ENCODE measurements at places on chromosomes 1 and 21.

DNA sequence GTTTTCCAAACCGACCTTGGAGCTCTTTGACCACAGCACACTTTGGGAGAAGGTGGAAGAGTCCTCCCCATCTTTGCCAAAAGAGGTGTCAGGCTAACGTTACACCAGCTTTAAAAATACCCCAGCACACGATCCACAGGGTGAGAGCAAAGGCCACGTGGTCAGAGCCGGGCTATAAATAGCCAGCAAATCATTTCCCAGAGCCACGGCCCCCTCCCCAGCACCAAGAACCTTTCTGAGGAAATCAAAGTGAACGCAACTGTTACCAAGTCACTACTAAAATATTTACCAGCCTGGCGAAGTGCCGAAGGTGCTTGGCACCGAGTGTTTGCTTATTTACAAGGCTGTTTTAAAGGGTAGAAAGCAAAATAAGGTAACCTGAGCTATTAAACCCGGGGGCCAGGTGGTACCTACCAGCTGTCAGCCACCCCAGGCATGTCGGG is 72.4 kb downstream of the CASZ1 start:
- DNase-seq = no peak

DNA sequence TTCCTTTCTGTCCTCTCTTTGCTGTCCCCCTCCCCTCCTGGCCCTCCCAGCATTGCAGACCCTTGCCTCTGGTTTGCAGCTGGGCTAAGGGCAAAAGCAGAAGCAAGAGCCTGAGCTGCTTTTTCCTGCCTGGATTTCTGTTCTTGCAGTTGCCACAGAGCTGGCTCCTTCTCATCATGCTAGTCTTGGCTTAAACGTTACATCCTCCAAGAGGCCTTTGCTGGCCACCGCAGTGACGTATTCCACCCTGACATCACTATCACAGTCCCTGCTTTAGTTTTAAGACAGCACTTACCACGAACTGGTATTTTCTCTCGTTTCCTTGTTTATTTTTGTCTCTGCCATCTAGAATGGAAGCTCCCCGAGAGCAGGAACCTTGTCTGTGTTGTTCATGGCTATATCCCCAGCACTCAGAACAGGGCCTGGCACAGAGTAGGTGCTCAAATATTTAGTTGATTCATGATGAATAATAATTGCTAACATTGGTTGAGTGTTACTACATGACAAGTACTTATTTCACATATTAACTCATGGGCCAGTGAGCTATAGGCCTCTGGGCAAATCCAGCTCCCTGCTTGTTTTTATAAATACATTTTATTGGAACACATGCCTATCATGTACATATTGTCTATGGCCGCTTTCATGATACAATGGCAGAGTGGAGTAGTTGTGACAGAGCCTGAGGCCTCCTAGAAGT is 13.2 kb upstream of the CSF1 start:
- DNase-seq = no peak

GRCh38 chr21:25234857-25235801 is 372.2 kb downstream of the MRPL39 start:
- DNase-seq = no peak

DNA sequence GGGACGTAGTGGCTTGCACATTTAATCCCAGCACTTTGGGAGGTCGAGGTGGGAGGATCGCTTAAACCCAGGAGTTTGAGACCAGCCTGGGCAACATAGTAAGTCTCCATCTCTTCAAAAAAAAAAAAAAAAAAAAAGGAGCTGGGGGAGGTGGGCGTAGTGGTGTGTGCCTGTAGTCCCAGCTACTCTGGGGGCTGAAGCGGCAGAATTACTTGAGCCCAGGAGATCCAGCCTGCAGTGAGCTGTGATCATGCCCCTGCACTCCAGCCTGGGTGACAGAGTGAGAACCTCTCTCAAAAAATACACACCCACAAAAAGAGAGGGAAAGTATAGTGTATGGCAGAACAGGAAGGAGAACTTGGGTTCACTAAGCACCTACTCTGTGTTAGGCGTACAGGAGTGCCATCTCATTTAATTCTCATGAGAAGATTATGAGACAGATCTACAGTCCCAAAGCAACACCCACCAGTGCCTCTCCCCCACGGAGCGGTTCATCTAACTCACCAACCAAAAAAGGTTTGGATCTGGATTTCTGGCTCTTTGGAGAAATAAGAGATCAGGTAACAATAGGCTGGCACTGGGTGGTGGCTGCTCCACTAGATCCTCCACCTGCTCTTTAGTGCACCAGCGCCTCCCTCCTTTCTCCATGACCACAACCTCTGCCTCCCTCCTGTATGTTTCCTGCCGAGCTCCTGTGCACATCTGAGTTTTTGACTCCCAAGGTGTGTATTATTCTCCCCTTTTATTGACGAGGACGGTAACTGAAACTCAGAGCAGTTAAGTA is 1.4 kb upstream of the TRAF5 start:
- DNase-seq = no peak

DNA sequence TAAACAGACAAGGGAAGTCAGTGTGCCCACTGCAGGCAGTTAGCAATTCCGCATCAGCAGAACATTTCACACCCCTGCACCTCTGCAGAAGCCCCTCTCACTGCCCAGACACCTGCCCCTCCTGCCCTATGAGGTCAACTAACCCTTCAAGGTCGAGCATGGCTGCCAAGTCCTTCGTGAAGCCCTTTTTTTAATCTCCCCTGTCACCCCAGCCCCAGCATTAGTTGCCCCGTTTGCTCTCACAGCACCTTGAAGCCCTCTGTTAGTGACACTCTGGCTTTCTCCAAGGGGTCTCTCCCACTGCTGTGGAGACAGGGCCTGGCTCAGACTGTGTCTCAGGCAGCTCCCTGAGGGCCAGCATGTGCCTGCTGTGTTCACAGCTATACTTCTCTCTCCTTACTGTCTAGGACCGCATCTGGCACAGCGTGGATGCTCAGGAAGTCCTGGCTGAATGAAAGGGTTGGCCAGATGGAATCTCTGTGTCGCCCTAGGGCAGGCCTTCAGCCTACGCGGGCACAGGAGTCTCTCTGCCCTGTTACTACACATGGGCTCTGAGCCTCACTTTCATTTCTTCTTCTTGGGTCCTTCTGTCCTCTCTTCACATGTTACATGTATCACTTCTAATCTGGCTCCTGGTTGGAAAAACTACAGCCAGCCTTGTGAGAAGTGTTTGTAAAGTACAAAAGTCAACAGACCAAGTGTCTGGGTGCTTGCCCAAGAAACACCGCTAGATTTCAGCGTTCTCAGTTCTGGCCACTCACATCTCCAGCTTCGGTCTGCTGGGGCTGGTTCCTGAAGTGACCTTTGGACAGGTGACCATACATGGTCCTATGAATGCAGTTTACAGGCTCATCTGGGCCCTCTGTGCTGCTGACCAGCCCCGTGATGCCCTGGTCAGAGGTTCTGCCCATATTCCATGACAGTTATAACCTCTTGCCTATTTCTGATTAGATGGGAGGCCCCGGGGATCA is 19.7 kb downstream of the SLC2A1 start:
- no peak for DNase-seq

DNA sequence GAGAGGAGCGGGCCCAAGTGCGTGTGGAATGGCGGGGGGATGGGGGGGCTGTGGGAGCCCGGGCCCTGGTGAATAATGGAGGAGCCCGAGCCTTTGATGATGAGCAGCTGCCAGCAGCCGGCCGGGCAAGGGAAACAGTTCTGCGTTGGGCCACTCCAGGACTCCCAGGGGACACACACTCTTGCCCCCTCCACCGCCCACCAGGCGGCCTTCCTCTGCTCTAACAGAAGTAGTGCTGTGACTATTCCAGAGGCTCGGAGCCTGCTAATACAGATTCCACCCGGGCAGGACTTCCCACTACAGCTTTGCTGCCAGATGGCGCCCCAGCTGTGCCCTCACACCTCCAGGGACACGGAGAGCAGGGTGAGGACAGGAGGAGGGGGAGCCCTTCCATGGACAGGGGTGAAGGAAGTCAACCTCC is 48.2 kb upstream of the LRP8 start:
- no peak for DNase-seq

DNA sequence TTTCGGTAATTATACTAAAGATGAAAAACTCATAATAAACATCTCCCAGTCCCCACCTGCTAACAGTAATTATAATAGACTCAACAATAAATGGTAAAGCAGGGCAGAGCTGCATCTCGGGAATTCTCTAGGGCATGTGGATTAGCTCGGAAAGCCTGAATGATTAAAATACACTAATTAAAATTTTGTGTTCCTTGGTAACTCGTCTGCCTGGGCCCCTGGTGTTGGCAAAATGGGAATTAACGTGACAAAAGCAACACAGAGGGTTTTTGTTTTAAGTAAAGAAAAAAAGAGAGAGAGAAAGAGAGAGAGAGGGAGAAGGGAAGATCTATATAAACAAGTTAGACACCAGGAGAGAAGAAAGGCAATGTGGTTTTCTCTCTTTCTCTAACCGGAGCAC is 62.1 kb downstream of the CASZ1 start:
- no peak for DNase-seq

DNA sequence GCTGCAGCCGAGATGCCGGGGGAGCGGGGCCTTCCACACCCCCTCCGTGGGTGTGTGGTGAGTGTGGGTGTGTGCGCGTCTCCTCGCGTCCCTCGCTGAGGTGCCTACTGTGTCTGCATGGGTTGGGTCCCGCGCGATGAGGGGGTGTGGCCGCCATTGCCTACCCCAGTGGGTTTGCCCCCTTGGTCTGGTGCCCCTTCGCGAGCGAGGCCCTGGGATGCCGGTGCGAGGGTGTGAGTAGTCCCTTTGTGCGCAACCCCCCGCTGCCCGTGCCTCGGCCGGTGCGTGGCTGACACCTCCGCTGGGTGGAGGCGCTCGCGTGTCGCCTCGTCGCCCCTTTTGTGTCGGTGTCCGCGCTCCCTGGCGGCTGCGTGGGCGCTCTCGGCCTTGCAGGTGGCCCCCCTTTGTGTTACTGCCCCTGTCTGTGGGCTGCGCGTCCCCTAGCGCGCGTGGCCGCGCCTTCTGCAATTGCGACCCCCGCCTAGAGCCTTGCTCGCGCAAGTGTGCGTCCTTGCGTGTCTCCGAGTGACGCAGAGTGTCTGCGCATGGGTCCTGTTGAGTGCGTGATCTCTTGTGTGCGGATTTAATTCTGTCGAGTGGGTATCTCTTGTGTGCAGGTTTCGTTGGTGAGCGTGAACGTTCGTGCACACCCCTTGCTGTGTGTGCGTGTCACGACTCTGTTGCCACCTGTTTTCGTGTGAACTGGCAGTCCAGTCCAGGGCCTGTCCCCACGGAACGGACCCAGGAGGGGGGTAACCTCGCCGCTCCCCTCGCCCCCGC is 553 bp downstream of the TTC3 start:
- DNase-seq = peak; percentile 68

DNA sequence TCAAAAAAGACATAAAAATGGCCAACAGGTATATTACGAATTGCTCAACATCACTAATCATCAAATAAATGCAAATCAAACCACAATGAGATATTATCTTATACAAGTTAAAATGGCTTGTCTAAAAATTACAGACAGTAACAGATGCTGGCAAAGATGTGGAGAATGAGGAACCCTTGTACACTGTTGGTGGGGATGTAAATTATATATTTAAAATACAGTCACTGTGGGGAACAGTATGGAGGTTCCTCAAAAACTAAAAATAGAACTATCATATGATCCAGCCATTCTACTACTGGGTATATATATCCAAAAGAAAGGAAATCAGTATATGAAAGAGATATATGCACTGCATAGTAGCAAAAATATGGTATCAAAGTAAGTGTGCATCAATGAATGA is 1037.2 kb upstream of the B3GALT2 start:
- DNase-seq = no peak

- DNase-seq = no peak
Measured at GRCh38 chr21:30718239-30718909, at the start of gene KRTAP21-3. KRTAP21-3 (minus strand) TSS chr21:30718777; CDS start chr21:30718759, 18 bp downstream.

DNA sequence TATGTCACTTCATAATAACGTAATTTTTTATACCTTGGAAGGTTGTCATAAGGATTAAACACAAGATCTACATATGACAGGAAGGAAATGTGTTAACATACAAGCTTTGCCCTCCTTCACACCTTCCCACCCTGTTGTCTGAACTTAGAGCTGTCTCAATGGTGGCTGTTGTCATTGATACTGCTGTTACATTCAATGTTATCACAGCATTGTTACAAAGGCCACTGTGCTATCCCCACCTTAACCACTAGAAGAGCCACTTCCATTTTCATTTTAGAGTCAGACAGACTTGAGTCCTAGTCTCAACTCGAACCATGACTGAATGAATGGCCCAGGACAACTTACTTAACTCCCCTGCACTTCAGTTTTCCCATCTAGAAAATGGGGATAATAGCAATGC is 31.2 kb downstream of the TAS1R2 start:
- DNase-seq = no peak

- no peak for DNase-seq
Measured at GRCh38 chr1:114080511-114081436, 72.9 kb downstream of the SYT6 start.

- no peak for DNase-seq
Measured at GRCh38 chr1:97803026-97803425, 117.8 kb downstream of the DPYD start.

GRCh38 chr1:43982808-43983207 is 3.8 kb downstream of the B4GALT2 start:
- no peak for DNase-seq

DNA sequence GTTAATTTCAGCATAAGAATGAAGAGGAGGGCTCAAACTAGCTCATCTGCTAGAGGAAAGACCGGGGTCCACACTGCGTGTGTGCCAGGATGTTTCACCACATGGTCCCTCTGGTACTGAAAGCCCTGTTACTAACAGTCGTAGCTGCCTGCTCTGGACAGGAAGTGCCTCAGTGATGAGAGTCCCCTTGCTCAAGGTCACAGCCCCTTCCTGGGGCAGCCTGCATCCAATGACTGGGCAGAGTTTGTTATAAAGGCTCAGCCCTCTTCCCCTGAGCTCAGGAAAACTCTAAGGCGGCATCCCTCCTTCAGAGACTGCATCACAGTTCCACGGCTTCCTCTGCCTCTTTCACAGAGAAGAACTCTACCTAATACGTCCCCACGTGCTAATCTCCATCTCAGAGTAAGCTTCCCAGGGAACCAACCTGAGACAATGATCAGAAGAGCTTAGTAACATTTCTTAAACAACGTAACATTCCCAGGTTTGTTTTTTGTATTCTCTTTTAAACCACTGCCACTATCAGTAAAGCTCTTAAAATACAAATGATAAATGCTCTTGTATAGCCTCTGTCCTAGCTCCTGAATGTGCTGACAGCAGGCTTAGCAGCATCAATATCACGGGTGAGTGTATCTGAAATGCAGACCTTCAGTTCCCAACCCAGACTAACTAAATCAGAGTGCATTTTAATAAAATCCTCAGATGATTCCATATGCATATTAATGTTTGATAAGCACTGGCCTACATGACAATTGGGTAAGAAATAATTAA is 38.0 kb upstream of the ATP1A1 start:
- DNase-seq = no peak

DNA sequence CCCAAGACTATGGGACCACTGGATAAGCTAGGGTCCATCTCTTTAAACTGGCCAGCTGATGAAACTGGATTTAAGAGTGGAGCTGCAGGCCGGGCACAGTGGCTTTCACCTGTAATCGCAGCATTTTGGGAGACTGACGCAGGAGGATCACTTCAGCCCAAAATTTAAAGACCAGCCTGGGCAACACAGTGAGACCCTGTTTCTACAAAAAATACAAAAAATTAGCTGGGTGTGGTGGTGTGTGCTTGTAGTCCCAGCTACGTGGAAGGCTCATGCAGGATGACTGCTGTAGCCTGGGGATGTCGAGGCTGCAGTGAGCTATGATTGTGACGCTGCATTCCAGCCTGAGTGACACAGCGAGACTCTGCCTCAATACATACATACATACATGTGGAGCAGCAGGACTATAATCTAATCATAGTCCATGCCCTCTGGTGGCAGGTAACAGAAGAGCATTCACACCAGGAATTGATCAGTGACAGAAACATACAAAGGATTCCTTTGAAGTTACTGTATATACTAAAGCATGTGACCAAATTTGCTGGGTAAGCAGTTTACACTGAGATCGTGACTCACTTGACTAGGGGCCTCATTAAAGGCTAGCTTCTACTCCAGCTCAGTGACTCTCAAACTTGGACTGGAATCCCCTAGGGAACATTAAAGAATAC is 101.5 kb upstream of the SLFNL1 start:
- DNase-seq = no peak

Measured in hippocampal formation (tissue), 2 donors.